Globus pallidus (tissue), 1 donor: ENCODE measurements at places on chromosomes 6 and 20.

DNA sequence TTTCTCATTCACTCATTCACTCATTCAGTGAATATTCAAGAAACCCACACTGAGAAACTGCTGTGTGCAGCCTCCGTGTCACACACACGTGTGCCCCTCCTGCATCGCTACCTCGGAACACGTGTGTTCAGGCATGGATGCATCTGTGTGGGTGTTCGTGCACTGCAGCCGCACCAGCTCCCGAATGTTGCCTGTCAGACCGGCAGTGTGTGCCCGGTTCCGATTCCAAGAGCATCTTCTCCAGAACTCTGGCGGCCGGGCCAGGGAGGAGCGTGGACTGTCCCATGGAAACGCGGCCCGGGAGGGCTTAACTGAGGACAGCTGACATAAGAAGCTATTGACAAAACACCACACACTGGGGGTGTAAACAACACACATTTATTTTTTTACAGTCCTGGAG, 216.0 kb downstream of the DLL1 start:
- DNase-seq: no peak

DNA sequence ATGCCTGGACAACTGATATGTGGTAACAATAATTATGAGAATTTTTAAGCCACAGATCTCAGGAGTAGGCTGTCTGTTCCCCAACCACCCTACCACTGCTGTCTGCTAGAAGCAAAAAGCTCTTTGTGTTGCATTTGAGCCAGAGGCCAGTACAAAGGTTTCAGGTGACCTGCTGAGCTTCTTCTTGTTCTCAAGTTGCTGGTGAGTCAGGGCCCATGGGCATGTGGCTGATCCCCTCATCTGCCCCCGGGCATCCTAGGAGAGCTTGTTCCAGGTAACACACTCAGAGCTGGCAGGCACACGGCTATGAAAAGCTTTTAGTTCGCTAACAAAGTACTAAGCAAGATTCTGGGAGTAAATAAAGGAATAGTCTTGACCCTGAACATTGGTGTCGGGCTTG, 285.3 kb downstream of the CDC5L start:
- no peak for DNase-seq

- no peak for DNase-seq
Observed at GRCh38 chr20:10537850-10538480, 102.9 kb downstream of the SLX4IP start.

DNA sequence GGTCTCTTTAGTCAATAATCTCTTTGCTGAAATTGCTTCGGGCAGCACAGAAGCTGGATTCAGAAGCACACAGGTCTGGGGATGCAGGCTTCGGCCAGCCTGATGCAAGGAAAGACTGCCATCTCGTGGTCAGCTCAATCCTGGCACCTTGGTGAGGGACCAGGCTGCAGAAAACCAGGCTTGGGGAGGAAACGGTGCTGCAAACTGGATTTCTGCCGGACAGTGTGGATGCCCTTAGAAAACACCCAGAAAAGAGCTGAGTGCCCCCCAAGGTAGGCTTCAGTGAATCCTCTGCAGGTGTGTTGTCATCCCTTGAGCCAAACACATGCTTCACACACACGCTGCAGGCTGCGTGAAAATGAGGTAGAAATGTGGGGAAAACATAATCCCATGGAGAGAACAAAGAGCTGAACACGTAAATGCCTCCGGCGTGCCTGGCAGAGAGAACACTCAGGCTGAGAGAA, 89.8 kb upstream of the PAX1 start:
- peak; percentile 93 for DNase-seq

GRCh38 chr6:20210158-20210557, 2.1 kb downstream of the MBOAT1 start:
- no peak for DNase-seq

DNA sequence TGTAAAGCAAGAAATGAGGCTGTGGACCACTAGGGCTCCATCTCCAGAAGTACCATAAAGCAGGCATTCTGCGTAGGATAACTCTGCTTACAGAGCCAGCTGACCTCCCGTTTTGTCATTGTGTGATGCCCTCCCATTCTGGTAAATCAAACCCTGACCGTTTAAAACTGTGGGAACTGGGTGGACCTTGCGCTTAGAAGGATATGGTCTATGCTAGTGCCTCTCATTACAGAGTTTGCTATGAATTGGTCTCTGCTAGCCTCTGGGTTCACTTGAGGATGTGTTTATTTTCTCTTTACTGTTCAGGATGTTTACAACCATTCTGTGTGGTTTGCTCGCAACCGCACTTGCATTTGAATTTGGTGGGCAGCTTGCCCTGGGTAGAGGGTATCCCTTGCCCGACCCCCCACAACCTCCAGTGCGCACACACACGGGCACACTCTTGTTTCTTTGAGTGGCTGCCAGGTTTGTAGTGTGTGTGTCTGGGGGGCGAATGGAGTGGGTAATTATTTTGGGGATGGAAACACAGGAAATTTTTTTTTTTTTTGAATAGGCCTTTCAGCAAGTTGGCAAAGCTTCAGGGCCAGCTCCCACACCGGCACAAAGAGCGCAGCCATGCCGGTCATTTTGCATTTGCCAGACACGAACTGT, 198.3 kb downstream of the JARID2 start:
- DNase-seq: peak; percentile 63

- no peak for DNase-seq
Observed at GRCh38 chr6:11917951-11918738, 94.0 kb upstream of the HIVEP1 start.

- no peak for DNase-seq
Observed at GRCh38 chr6:12071064-12071615, 59.0 kb downstream of the HIVEP1 start.

GRCh38 chr6:110556317-110557110, 80.1 kb upstream of the SLC22A16 start:
- no peak for DNase-seq

DNA sequence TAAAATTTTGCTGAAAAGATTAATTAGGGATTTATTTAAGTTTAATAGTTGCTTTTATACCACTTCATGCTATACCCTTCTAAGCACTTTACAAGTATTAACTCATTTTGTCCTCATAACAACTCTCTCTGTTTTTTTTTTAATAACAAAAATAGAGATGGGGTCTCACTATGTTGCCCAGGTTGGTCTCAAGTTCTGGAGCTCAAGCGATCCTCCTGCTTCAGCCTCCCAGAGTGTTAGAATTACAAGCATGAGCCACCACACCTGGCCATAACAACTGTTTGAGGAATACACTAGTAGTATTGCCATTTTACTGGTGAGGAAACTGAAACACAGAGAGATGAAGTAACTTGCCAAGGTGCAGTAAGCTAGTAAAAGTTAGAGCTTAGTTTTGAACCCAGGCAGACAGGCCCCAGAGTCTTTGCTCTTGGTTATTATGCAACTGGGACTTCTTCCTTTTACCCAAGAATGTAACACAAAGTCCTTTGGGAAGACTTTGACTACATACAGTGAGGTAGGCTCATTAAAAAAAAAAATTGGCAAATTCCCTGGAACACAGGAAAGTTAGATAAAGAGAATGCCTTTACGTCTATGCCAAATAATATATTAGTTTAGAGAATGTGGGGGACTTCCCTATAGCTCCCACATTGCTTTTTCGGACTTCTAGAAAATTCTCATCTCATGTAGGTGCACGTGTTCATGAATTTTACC, 11.4 kb downstream of the ANKS1A start:
- DNase-seq: no peak

DNA sequence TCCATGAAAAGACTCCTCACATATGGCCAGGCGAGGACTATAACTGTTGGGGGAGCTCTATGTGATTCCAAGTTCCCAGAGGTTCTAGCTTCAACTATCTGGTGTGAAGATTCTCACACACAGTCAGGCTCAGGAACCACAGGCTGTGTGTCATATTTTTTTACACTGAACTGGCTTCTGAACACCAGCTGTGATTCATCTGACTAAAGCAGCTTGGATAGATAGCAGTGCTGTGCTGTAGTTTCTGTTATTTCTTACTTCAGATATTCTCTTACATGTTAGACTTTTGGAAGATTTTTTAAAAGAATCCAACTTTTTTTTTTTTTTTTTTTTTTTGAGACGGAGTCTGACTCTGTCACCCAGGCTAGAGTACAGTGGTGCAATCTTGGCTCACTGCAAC, 140.7 kb upstream of the MCHR2 start:
- no peak for DNase-seq

DNA sequence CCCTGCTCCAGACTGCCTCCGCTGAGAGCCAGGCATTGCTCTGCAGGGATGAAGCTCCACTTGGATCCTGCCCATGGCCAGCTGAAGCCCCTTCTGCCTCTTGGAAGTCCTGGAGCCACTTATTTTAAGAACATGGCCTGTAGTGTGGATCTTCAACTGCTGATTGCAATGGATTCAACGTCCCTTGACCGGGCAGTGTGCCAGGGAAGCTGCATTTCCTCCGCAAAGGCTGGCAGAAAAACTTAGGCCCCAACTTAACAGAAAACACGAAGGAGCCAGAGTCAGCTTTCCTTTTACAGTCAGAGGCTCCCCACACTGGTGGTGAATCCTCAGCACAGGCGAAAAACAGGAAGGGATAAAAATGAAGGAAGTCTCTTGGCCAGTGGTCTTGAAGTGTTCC, 26.3 kb upstream of the FOXQ1 start:
- DNase-seq: no peak

GRCh38 chr6:91376686-91377085, 789.8 kb upstream of the MAP3K7 start:
- DNase-seq: no peak

DNA sequence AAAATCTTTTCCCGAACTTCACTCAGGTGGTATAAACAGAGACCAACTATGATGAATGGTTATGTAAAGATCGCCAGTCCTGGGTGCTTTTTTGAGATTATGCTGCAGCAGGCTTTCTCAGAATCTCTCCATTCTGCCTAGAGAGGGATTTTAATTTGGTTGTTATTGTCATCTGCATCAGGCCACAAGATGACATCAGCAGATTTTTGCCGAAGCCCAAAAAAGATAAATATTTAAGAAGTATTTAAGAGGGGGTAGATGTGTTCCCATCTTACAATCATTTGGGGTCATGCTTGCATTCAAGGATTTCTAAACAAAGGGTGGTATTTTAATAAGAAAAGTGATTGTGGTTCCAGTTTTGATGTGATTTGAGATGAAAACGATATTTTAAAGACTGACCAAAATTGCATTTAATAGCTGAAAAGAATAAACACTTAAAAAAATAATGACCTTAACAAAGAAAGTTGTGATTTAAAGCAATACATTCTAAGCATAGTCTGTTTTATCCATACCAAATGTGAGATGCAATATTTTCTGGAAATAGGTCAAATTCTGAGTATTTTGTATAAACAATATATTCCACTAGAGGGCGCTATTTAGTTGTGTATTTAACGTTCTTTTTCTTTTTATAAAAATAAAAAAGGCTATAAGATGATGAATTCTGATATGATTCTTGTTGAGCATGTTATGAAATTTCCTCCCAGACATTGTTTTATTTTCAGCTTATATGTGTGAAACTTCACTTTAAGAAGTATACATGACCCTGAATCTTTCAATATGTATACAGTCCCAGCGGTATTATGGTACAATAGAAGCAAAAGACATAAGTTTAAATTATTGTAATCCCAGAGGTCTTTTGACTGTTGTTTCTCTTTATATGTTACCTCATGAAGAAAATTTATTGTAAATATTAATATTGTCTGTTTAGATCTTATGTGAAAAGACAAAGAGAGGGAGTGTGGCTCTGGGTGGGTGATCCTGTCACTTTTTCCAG, 51.0 kb upstream of the ZFP64 start:
- DNase-seq: peak; percentile 0

DNA sequence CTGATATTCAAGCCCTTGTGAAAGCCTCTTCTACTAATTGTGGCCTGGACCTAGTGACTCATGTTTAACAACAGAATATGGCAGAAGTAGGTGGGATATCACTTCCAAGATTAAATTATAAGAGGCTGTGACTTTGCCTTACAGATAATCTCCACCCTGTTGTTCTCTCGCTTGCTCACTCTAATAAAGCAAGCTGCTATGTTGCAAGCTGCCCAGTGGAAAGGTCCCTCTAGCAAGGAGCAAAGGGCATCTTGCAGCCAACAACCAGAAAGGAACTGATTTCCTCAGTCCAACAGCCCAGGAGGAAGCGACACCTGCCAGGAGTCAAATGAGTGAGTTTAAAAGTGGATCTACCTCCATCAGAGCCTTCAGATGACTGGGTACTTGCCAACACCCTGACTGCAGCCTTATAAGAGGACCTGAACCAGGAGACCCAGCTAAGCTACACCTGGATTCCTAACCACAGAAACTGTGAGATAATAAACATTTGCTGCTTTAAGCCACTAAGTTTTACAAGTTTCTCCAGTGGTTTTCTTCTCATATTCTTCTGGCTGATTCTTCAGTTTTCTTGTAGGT, 112.6 kb downstream of the FRK start:
- no peak for DNase-seq

GRCh38 chr6:160379466-160379865, 31.3 kb downstream of the SLC22A3 start:
- no peak for DNase-seq

DNA sequence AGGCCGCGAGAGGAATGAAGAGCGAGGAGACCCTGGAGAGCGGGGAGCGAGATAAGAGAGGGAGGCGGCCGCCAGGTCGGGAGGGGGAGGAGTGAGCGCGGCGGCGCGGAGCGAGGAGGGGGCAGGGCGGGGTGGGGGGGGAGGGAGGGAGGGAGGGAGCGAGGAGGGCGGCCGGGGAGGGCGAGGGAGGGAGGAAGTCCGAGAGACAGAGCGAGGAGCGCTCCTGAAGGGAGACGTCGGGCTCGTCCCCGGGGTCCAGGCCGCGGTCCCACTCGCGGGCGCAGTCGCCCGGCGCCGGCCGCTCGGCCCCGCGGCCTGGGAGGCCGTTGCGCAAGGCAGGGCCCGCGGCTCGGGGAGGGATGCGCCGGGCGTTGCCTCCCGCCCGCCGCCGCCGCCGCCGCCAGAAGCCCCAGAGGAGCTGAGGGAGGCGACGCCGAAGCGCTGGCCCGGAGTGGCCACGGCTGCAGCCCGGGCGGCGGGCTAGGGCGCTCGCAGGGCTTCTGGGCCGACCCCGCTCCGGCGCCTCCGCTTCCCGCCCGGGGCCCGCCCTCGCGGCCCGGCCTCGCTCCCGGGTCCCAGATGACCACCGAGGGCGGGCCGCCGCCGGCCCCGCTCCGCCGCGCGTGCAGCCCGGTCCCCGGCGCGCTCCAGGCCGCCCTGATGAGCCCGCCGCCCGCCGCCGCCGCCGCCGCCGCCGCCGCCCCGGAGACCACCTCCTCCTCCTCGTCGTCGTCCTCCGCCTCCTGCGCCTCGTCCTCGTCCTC, at the start of gene FOXF2:
TSS of gene FOXF2 (plus strand) at position 208 of the 764 bp plus-strand sequence. CDS start at position 580, 372 bp downstream.
- no peak for DNase-seq

DNA sequence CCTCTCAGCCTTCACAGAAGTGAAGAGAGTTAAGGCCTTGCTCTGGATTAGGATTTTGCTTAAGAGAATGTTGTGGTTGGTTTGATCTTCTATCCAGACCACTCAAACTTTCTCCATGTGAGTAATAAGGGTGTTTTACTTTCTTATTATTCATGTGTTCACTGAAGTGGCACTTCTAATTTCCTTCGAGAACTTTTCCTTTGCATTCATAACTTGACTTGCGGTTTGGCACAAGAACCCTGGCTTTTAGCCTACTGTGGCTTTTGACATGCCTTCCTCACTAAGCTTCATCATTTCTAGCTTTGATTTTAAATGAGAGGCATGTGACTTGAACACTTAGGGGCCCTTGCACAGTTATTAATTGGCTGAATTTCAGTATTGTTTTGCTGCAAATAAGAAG, 166.1 kb upstream of the OPRM1 start:
- no peak for DNase-seq
